Stimulated activated CD4-positive, alpha-beta T cell treated with anti-CD3 and anti-CD28 coated beads, Interleukin-4, amount 100 ng/mL, for 24 hours (primary cell): ENCODE measurements at places on chromosomes 7 and 10.

GRCh38 chr10:129032372-129033313 lies 434.4 kb upstream of the MGMT start:
- no peak for DNase-seq

- DNase-seq = no peak
Observed at GRCh38 chr10:81885491-81885890, 10.5 kb downstream of the NRG3 start.

GRCh38 chr10:35369049-35369611 lies 32.8 kb downstream of the CCNY start:
- no peak for DNase-seq

DNA sequence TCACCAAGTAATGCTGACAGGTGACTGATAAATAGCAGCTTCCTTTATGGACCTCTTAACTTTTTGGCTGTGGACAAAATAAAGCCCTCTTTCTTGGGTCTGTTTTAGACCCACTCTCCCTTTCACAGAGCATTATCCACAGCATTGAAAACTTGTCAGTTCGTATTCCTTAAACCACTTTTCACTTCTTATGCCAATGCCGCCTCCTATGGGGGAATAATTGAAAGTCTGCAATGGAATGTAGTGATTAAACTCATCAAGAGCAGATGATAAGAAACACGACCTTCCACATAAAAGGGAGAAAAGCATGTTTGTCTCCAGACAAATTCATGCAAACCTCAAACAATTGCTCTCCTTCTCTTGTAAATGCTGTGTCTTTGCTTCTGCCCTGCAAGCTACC lies 153.4 kb downstream of the SORCS1 start:
- DNase-seq = no peak

- DNase-seq = no peak
Observed at GRCh38 chr7:90425376-90425775, 22.1 kb downstream of the CLDN12 start.

DNA sequence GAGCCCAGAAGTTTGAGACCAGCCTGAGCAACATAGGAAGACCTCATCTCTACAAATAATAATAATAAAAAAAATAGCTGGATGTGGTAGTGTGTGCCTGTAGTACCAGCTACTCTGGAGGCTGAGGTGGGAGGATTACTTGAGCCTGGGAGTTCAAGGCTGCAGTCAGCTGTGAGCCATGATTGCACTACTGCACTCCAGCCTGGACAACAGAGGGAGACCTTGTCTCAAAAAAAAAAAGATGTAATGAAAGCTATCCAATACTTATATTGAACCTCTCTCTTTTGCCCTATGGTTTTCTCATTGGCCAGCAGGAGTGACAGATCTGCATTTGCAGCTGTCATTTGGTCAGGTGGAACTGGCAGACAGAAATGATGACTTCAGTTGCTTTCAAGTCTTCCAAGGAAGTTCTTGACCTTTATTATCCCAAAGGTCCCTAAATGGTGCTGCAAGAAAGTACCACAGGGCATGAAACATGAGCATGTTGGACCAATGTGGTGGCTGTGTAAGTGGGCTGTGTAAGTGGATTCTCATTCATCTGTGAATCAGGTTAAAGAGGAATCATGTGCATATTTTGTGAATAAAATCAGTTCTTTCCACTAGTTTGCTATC lies 99.4 kb downstream of the CALD1 start:
- DNase-seq = no peak

DNA sequence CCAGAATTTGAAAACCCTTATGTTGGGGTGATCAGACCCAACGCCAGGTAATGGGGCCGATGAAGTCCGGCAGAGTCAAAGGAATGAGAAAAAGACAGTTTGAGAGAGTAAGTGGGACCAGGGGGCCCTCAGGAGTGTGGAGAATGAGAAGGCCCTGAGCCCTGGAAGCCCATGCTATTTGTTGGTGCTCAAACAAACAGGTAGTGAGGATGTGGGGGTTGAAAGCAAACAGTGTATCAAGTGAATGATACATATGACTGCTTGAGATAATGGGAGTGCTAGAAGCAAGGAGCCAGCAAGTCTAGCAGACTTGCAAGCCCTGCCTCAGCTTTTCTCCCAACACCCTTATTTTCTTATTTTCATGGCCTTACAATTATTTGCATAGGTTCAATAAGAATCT lies 11.2 kb upstream of the SEPTIN14 start:
- no peak for DNase-seq

GRCh38 chr10:97822261-97822687 lies 27.4 kb upstream of the GOLGA7B start:
- DNase-seq = no peak

DNA sequence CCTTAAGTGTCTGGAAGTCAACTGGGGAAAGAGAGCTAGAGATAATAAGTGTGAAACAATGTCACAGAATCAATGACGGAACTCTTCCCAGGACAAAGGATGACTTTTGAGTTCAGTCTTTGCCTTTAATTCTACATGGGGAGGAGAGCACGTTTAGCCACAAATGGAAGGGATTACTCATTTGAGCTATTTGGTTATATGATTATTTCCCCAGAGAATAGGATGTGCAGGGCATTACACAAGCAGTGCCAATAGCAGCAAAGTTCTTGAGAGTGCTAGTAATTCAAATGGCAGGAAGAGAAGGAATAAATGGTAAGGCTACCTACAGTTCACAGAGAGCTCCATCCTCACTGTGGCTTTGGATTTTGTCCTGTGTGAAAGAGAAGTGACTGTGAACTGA lies 6.0 kb downstream of the EGFR start:
- no peak for DNase-seq

DNA sequence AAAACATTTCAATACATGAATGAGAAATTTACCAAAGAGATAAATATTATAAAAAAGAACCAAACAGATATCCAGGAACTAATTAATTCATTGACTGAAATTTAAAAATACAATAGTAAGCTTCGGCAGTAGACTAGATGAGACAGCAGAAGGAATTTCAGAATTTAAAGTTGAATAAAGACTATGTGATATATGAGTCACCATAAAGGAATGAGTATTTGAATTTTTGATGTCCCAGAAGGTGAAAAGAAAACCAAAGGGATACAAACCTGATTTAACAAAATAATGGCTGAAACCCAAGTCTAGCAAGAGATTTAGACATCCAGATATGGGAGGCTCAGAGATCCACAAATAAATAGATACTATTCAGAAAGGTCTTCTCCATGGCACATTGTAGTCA lies 623.9 kb upstream of the FOXK1 start:
- no peak for DNase-seq

DNA sequence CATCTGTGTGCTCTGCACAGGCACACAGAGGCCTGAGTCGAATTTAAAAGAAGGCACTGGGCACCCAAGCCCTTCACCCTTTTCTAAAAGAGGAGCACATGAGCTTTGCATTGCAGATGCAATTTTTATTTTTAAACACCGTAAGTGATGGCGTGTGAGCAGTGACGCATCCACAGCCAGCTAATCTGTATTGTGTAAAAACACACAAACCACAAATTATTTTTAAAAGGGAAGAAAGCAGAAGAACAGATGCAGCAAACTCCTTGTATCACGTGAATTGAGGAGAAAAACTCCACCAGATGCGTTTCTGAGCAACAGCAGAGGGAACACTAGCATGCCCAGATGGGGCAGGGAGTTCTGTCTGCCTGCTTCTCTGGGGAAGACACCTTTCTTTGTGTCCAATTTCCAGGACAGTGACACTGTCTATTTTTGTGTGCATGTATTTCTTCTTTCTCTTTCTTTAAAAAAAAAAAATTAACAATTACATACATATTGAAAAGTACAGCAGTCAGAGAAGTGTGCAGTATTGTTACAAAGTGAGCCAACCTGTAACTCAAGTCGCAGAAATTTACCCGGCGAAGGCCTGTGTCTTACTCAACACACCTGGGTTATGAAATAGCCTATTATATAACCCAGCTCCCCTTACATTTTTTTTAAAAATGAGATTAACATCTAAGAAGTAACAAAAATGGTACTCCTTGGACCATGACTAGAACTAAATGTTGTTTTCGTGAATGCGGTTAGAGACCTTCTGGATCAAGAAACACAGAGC lies 39.2 kb downstream of the EEPD1 start:
- DNase-seq = no peak

DNA sequence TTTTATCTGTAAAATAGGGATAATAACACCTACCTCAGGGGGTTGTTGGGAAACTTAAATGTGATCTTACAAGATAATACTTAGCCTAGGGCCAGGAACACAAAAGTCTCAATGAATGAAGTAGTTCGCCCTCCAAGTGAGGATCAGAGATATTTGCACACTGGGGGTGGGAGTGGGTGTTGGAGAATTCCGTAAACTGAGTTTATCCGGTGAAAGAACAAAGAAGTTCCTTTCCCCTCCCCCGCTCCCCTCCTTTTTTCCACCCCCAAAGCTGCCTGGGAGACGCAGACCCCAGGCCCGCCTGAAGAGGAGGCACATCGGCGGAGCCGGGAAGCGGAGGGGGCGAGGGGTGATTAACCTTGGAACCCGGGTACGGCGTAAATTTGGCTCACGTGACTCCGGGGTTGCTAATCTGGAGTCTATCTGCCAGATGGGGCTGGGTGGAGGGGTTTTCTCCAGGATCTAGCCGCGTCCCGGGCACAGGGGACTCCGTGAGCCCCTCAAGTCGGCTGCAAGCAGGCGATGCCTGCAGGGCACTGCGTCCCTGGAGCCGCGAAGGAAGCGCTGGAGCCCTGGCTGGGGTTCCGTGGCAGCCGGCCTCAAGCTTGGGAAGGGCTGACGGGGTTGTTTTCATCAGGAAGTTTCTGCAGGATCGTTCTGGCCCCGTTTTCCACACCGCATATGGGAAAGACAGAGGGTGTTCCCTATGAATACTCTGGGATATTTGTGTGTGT lies 1.4 kb upstream of the PODXL start:
- no peak for DNase-seq

DNA sequence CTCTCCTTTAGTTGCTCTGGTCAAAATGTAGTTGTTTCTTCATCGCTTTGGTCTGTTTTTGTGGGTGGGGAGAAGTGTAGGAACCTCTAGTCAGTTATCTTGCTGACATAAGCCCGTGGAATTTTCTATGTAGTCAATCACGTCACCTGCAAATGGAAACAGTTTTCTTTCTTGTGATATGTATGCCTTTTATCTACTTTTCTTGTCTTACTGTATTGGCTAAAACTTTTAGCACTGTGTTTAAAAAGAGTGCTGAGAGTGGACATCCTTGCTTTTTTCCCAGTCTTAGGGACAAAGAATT lies 42.3 kb downstream of the AKR1E2 start:
- no peak for DNase-seq

DNA sequence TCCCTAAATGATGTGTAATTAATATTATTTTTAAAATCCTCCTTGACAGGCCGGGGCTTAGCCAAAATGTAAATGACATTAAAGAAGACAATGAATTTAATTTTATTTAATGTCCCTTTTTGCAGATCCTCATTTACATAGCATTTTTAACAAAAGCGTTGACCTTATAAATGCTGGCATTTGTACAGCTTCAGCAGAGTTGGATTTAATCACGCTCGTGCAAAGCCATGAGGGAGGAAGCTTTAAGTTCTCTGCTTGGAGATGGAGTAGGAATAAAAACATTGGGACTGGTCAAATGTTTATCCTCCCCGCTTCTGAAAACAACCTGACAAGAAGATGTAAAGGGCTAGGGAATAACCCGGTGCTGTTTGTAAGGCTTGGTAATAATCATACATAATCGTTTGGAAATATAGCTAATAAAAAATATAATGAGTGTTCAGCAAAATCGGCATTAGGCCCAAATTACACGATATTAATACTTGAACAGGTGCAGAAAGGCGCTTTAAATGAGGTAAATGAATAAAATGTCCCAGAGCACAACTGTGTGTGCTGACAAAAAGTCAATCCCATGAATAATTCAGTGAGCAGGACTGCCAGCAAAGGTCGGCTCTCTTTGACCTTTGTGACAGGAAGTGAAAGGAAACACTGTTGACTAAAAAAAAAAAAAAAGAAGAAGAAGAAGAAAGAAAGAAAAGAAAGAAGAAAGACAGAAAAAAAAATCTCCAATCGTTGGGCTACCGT lies 11.5 kb downstream of the EBF3 start:
- no peak for DNase-seq

- DNase-seq = no peak
Observed at GRCh38 chr10:132832186-132832969, 46.4 kb upstream of the NKX6-2 start.

GRCh38 chr10:123428391-123428790 lies 237.8 kb upstream of the GPR26 start:
- no peak for DNase-seq

GRCh38 chr7:75993689-75994387 lies 557 bp downstream of the TMEM120A start:
- no peak for DNase-seq

GRCh38 chr7:2975821-2976371 lies 67.8 kb downstream of the CARD11 start:
- DNase-seq = no peak

DNA sequence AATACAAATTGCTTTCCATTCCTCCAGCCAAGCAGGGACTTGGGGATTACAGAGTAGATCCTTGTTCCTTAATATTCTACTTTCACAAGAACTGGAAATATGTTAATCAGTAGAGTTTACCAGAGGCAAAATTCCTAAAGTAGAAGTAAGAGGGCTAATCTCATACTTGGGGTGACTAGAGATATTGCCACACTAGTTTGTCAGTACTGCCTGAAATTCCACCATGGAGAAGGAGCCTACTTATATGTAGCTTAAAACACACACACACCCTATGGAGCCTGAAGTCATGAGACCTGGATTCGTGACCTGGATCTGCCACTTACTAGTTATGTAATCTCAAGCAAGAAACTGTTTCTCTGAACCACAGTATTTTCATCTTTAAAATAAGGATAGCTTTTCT lies 33.9 kb downstream of the STRIP2 start:
- no peak for DNase-seq

DNA sequence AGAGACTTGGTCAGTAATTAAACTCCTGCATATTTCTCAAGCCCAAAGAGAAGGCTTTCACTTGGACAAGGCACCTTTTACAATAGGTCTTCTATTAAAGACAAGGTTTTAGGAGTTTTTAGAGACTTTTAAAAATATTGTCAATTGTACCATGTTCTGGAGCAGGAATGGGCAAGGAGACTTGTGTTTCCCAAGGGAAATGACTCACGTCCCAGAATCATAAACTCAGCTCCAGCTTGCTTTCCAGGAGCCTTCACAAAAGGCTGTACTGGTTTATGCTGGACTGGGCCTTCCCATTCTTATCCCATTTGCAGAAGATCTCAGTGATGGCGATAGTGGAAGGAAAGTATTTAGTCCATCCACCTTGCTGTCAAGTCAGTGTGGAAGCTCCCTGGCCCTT lies 7.8 kb upstream of the GLI3 start:
- no peak for DNase-seq

- no peak for DNase-seq
Observed at GRCh38 chr7:135718794-135719437, 9.1 kb downstream of the SLC13A4 start.

DNA sequence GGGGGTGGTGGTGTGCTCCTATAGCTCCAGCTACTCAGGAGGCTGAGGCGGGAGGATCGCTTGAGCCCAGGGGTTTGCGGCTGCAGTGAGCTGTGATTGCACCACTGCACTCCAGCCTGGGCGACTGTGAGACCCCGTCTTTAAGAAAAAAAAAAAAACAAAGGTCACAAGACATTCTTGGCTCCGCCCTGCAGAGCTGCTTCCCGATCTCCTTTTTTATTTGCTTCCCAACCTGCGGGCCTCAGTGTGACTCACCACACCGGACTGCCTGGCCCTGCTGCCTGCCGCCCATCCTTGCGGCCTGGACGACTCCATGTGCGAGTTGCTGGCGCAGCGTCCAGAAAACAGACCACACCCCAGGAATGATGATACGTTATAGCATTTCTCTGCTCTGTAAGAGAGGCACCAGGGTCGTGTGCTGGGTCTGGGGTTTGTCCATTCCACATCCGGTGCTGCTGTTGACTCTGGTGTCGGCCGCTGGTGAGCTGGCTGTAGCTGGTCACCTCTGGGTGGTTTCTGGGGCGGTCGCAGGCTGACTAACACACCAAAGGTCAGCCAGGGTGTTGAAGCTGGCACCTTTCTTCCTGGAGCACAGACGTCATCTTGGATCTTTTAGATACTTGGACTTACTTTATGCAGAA lies 123.6 kb downstream of the TCF7L2 start:
- DNase-seq = no peak
